H1 (cell line): ENCODE measurements at places on chromosomes 4 and X.

- H3K27ac ChIP-seq = no peak overlapping the region
- DNase-seq = no peak
- H3K4me3 ChIP-seq = no peak overlapping the region
Observed at GRCh38 chrX:54640736-54641135, 110.7 kb downstream of the GNL3L start.

DNA sequence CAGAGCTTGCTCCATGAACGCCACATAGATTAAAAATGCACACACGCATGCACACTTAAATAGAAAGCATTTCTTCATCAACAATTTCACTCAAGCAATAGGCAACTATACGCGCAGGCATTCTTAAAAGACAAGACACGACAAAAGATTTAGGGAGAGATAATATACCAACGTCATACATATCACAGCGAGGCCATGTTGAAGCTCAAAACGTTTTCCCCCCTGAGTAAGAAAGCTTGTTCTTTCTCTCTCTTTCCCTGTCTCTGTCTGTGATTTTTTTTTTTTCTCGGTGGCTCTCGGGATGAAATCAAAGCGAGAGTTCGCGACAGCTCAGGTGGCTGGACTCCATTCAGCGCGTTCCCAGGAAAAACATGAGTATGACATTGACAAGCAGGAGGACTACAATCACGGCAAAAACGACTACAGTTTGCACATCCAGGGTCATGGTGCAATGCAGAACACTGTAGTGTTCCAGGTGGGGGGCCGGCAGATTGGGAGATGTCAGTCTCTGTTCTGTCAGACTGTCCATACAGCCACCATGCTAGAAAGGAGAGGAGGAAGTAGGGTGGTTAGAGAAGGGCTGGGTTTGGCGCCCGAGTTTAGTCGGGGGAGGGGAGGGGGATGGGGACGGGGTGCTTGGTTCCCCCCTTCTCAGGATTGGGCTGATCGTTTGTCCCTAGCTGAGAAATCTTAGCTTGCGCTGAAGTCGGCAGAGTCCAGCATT is 30.7 kb downstream of the ARHGEF9 start:
- peak overlapping the region; percentile 91; the same call in 1 of the 2 replicates for H3K27ac ChIP-seq
- peaks cover 8% of the 10 kb centered on the region for H3K4me1 ChIP-seq
- DNase-seq = no peak
- H3K36me3 ChIP-seq = 0 out of 2 replicates have a peak, but pooled peaks cover under 1% of the 10 kb centered on the region
- H3K27me3 ChIP-seq = no peaks in the 10 kb centered on the region

DNA sequence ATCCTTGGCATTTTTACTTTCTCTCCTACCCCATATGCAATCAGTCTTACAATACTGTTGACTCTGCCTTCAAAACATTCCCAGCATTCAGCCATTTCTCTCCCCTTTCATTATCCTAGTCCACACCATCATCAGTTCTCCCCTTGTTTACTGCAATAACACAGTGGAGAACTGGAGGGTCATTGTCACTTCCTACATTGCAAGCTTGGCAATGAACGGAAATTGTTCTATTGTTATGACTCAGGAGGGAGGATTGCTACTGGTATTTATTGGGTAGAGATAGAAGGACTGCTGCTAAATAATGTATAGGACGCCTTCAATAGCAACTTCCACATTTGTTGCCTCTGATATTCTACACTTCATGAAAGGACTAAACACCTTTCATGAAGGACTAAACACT is 231.8 kb downstream of the BANK1 start:
- no peaks in the 10 kb centered on the region for H3K27me3 ChIP-seq
- H3K27ac ChIP-seq = no peak overlapping the region
- DNase-seq = no peak
- no peaks in the 10 kb centered on the region for H3K4me1 ChIP-seq
- no peaks in the 10 kb centered on the region for H3K36me3 ChIP-seq

DNA sequence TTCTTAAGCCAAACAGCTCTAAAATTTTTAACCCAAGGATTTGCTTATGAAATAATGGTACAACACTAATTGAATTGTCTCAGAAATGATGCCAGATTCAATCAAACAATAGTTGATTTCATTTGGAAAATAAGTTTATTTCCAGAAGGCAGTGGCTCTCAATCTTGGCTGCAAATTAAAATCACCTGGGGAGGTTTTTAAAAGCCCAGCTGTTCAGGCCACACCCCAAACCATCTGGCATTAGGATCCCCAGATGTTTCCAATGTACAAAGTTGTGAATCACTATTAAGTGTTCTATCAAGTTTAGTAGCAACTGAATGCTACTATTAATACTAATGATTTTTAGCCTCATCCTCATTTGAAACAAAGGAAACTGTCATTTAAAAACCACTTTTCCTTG is 22.2 kb downstream of the TMEM184C start:
- no peak overlapping the region for H3K4me3 ChIP-seq
- H3K4me1 ChIP-seq = peaks cover 11% of the 10 kb centered on the region; the same call in 1 of the 2 replicates
- DNase-seq = no peak
- peaks cover 12% of the 10 kb centered on the region; the same call in 1 of the 2 replicates for H3K36me3 ChIP-seq
- H3K27me3 ChIP-seq = no peaks in the 10 kb centered on the region

- H3K36me3 ChIP-seq = no peaks in the 10 kb centered on the region
- no peak for DNase-seq
- H3K27ac ChIP-seq = no peak overlapping the region
- no peaks in the 10 kb centered on the region; the same call in 1 of the 2 replicates for H3K4me1 ChIP-seq
- H3K4me3 ChIP-seq = no peak overlapping the region
Observed at GRCh38 chrX:107632346-107632745, 4.0 kb downstream of the PRPS1 start.

- H3K4me1 ChIP-seq = no peaks in the 10 kb centered on the region
- H3K36me3 ChIP-seq = no peaks in the 10 kb centered on the region
- H3K27me3 ChIP-seq = no peaks in the 10 kb centered on the region
- DNase-seq = no peak
- no peak overlapping the region for H3K27ac ChIP-seq
Observed at GRCh38 chr4:90641861-90642599, 514.8 kb downstream of the CCSER1 start.

- no peak for DNase-seq
- no peaks in the 10 kb centered on the region for H3K27me3 ChIP-seq
- H3K4me1 ChIP-seq = no peaks in the 10 kb centered on the region; the same call in 1 of the 2 replicates
- no peaks in the 10 kb centered on the region for H3K36me3 ChIP-seq
Observed at GRCh38 chrX:130715299-130715698, 187.7 kb downstream of the ENOX2 start.

DNA sequence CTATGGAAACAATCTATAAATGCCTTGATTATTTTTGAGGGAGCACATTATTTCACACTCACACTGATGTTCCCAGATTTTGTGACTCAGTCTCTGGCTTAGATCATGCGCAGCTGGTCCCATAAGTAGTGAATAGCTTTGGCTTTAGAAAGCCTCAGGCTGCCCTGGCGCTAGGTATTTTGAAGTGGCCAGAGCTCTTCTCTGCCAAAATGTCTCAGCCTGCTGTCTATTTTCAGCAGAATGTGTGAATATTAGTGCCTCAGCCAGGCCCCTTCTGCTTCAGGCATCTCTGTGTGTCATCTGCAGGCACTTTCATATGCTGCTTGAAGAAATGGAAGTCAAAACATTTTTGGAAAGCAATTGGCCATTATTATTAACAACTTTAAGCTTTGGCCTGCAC is 931.0 kb upstream of the INTU start:
- no peaks in the 10 kb centered on the region for H3K4me1 ChIP-seq
- DNase-seq = no peak
- no peaks in the 10 kb centered on the region for H3K27me3 ChIP-seq
- H3K4me3 ChIP-seq = no peak overlapping the region
- H3K36me3 ChIP-seq = no peaks in the 10 kb centered on the region

GRCh38 chr4:62644372-62644771 is 1444.2 kb downstream of the ADGRL3 start:
- H3K4me1 ChIP-seq = no peaks in the 10 kb centered on the region
- no peaks in the 10 kb centered on the region for H3K36me3 ChIP-seq
- no peak for DNase-seq
- H3K4me3 ChIP-seq = no peak overlapping the region
- no peak overlapping the region for H3K27ac ChIP-seq
- no peaks in the 10 kb centered on the region for H3K27me3 ChIP-seq

DNA sequence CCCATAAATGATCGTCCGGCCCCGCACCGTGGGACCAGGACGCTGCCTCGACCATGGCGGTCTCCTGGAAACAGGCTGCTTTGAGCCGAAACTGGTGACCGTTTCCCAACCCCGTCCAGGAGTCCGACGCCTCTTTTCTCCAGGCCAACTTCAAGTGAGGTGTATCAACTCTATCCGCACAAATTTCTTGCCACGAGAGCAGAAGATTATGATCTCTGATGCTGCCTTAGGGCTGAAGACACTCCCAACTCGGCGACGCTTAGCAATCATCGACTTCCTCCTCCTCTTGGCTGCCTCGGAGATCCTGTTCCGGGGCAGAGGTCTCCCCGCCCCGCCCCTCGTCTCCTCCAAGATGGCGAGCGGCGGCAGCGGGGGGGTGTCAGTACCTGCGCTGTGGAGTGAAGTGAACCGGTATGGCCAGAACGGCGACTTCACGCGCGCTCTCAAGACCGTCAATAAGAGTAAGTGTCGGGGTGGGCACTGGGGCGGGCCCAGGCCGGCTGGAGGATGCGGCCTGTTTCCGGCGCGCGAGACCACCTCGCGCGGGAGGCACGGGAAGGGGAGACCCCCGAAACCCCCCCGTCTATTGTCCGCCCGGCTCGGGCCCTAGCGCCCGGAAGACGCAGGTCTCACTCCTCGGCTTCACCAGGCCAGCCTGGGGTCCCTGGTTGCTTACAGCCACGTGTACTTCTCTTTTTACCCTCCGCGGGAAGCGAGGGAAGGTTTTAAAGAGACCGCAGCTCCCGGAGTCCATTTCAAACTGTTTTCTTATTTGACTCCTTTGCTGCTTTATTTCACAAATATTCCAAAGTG is at the start of gene SRP72:
Gene SRP72, plus strand, starts transcription at position 334 of the 813 bp plus-strand sequence. Its CDS starts 19 bp downstream, at position 353.
- H3K4me1 ChIP-seq = peaks cover 5% of the 10 kb centered on the region; the same call in 1 of the 2 replicates
- peak; percentile 85 for DNase-seq
- H3K27me3 ChIP-seq = no peaks in the 10 kb centered on the region
- peak within 1 kb of the TSS; percentile 99 for H3K4me3 ChIP-seq
